ENCODE measurements at places on chromosomes 7 and 10. TPM values are rescaled to one million over a fixed set of nuclear protein-coding genes. Genes with fewer than 3 reads are reported as not detected.

DNA sequence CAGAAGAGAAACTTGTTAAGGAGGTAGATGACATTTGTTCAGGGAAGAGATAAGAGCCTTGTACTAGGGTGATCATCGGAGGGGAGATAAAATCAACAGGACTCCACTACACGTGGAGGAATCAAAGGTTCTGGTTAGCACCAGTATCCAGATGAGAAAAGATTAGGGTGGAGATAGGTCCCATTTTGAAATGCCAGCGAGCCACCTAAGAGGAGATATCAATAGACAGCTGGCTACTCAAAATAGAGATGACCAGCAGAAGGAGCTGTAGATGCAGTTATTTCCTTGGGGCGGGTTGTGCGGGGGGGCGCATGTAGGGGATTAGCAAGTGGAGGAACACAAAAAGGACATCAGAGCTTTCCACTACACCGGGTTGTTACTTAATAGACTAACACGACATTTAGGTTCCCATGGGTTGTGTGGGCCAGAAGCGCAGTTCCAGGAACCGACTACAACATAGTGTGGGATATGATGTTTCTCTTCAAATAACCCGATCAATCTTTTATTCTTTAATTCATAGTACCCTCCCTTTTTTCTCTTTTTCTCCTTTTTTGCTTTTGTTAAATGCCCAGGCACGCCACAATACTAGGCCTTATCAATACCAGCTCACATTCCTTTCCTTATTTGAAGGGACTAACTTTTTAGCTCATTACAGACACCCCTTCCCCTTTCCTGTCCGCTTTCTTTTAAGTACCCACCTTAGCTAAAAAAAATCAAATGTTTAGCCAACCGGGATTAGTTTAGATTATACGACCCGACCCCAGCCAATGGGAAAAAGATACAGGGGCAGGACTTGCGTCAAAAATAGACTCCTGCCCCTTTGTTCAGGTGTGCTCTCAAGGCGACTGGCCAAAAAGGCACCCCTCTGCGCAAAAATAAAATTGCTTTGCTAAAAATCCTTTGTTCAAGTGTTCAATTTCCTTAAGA is 2.0 kb upstream of the KIF11 start:
- DNase-seq = peak; percentile 49
- H3K4me1 ChIP-seq = peaks cover 14% of the 10 kb centered on the region
- H3K27ac ChIP-seq = peak overlapping the region; percentile 94
- peak overlapping the region; percentile 52 for H3K4me3 ChIP-seq
- H3K36me3 ChIP-seq = no peaks in the 10 kb centered on the region

DNA sequence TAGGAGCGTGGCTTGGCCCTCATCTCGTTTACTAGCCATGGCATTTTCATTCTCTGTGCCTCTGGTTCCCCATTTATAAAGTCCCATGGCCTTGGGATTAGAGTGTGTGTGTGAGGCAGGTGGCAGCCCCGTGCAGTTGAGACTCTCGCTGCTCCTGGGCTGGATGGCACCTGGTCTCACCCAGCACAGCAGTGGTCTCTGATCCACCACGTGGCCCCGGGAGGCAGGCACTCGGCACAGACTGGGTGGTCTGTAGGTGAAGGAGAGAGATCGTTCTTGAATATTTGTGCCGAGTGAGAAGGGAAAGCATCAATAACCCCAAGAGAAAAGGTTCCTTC is 50.4 kb downstream of the CALML3 start:
- DNase-seq = no peak
- H3K4me1 ChIP-seq = no peaks in the 10 kb centered on the region
- H3K27me3 ChIP-seq = no peaks in the 10 kb centered on the region
- no peaks in the 10 kb centered on the region for H3K36me3 ChIP-seq
- no peak overlapping the region for H3K4me3 ChIP-seq
- H3K27ac ChIP-seq = peak overlapping the region; percentile 44

DNA sequence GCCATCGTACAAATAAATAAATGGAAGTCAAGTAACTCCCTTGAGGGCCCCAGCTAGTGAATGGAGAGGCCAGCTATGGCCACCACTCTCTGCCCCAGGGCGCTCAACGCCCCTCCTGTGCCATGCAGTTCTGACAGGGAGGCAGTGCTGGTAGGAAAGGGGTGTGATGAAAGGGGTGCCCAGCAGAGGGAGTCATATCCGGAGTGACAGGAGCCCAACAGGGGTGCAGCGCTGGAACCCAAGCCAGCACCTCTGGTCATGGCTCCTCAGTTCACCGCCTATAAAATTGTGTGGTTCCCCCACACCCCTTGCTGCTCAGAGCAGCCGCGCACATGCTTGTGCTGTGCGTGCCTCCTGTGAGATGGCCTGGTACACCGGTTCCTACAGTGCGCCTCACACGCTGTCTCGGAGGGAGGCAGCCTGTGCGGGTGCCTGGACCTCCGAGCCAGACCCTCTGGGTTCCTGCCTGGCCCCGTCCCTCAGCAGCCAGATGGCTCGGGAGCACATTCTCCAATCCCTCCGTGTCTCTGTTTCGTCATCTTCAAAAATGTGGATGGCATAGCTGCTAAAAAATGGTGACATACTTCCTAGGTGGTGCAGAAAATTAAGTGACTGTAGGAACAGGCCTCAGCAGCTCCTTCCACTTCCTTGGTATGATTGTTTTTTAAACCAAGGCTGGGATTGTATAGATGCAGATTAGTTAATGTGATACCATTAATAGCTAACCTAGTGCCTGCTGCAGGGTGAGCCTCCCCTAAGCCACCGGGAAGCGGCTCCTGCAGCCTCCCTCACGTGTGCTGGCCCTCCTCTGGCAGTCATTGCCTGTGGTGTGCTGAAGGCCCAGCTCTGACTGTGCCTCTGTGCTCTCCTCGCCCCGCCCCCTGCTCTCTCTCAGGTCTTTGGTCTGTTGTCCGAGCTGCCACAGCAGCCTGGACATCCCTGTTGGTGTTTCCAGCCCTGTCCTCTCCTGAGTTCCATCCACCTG is 125.8 kb downstream of the EGFR start:
- H3K36me3 ChIP-seq = peaks cover 49% of the 10 kb centered on the region
- no peak overlapping the region for H3K27ac ChIP-seq
- H3K27me3 ChIP-seq = no peaks in the 10 kb centered on the region
- H3K4me1 ChIP-seq = no peaks in the 10 kb centered on the region
- no peak for DNase-seq

DNA sequence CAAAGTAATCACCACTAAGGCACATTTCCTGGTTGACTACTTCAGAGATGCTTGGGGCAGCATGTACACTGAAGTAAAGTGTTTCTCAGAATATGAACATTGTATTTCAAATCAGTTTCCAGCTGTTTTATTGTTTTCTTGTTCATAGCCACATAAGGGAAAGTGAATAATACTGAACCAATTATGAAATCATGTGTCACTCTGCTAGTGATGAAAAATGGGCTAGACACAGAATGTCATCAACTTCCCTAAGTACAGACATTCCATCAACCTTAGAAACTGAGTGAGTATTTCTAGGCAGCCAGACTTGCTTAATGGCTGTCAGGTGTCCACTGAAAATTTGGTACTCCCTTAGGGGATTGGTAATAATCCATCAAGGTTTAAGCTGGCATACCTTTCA is 603.5 kb downstream of the ARL4A start:
- H3K4me1 ChIP-seq = no peaks in the 10 kb centered on the region
- H3K4me3 ChIP-seq = no peak overlapping the region
- H3K27ac ChIP-seq = no peak overlapping the region
- no peaks in the 10 kb centered on the region for H3K36me3 ChIP-seq
- DNase-seq = no peak

DNA sequence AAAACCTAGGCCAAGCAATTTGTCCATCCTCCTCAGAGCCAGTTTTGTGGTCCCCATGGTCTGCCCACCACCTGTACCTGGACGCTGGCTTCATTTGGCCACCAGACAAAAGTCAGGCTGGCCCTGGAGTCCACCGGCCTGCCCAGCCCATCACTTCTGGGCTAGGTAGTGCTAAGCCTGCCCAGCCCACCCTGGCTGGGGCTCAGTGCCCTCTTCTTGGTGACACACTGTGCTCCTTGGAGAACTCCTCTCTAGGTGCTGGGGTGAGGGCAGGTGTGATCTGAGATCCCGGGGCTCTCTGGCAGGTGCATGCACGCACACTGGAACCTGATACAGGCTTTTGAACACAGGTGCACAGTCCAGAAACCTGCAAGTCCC is 1.1 kb downstream of the AIFM2 start:
- no peak for DNase-seq
- H3K4me3 ChIP-seq = peak overlapping the region; percentile 66
- H3K27me3 ChIP-seq = no peaks in the 10 kb centered on the region
- no peaks in the 10 kb centered on the region for H3K36me3 ChIP-seq

DNA sequence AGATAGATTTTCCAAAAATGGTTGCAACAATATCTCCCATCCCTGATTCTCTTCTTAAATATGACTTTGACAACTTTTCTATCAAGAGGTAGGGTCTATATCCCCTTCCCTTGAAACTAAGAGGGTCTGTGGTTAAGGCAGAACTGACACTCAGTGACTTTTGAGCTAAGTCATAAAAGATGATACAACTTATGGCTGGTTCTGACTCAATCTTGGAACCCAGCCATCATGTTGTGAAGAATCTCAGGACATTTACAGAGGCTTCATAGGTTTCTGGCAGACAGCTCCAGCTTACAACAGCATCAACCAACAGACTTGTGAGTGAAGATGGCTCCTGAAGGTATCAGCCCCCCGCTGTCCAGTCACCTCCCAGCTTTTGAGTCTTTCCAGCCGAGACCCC is 203.5 kb downstream of the RNLS start:
- H3K4me3 ChIP-seq = no peak overlapping the region
- no peaks in the 10 kb centered on the region for H3K4me1 ChIP-seq
- no peaks in the 10 kb centered on the region for H3K27me3 ChIP-seq
- H3K27ac ChIP-seq = no peak overlapping the region
- DNase-seq = no peak
- no peaks in the 10 kb centered on the region for H3K36me3 ChIP-seq

DNA sequence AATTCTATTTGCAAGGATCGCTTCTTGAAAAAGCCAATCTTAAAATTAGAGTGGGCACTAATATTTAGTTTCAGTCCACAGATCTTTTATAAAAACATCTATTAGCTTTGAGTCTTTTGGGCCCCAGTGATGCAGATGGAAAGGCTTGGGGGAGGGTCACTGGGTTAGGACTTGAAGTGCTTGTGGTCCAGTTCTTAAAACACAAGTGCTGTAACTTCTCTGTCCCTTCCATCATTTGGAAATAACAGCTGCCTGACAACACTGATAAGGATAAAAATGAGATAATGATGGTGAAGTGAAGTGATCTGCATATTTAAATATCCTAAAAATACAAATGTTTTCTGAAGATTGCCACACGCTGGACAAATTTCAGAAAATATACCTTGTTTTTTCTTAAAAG is 37.1 kb upstream of the ZRANB1 start:
- H3K4me1 ChIP-seq = no peaks in the 10 kb centered on the region
- no peak for DNase-seq
- no peak overlapping the region for H3K27ac ChIP-seq

DNA sequence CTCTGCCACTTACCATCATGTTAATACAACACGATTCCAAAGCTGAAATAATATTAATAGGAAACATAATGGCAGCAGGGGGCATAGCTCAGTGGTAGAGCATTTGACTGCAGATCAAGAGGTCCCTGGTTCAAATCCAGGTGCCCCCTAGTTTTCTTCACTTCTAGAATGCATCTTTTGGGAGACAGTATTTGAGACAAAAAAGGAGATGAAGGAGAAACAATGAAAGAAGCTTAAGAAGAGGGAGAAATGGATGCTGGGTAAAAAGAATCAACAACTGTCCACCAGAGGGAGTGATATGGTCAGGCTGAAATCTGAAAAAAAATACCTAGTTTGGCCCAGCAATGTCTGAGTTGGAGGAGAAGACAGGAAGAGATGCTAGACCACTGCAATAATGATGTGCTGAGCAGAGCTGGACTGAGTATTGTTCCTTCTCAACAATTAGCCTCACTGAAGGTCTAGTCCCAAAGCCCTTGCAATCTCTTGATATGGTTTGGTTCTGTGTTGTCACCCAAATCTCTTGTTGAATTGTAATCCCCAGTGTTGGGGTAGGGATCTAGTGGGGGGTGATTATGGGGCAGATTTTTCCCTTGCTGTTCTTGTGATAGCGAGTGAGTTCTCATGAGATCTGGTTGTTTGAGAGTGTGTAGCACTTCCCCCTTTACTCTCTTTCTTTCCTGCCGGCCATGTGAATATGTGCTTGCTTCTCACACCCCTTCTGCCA is 48.3 kb downstream of the ZNF783 start:
- DNase-seq = no peak
- H3K27me3 ChIP-seq = no peaks in the 10 kb centered on the region
- no peaks in the 10 kb centered on the region for H3K4me1 ChIP-seq
- H3K4me3 ChIP-seq = no peak overlapping the region
- no peak overlapping the region for H3K27ac ChIP-seq

DNA sequence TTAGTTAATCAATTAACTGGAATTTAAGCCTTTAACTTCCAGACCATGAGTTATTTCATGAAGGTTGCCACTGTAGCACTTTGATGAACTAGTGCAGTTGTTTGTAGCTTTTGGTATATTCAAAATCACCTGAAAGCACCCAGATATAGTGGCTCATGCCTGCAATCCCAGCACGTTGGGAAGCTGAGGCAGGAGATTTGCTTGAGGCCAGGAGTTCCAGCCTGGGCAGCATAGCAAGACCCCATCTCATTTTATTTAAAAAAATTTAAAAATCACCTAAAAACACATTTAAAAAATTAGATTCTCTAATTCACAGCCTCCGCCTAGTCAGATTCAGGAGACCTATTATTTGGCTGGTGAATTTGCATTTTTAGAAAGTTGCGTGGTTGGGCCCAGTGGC is 9.0 kb downstream of the TBC1D12 start:
- H3K4me3 ChIP-seq = no peak overlapping the region
- no peak for DNase-seq
- no peaks in the 10 kb centered on the region for H3K36me3 ChIP-seq
- H3K27me3 ChIP-seq = no peaks in the 10 kb centered on the region
- no peak overlapping the region for H3K27ac ChIP-seq
- H3K4me1 ChIP-seq = peaks cover 11% of the 10 kb centered on the region

DNA sequence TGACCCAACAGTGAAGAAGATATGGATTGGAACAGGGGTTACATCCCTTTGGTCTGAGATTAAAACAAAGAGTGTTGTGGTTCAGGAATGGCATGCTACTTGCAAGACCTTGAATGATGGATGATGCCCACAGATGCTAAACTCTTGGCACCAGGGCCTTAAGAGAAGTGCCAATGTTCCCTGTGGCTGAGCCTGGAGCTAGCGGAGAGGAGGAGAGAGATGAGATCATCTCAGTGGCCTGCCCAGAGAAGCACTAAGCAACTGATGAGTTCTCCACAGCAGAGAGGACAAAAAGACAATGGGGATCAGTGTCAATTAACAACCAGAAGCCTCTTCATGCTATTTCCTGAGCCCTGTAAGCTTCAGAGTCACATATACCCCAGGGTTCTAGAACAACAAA is 97.8 kb downstream of the ELAPOR2 start:
- no peaks in the 10 kb centered on the region for H3K4me1 ChIP-seq
- H3K27me3 ChIP-seq = no peaks in the 10 kb centered on the region
- H3K4me3 ChIP-seq = no peak overlapping the region
- H3K27ac ChIP-seq = no peak overlapping the region
- no peaks in the 10 kb centered on the region for H3K36me3 ChIP-seq

GRCh38 chr10:133442191-133442966 is 11.4 kb upstream of the SCART1 start:
- H3K27me3 ChIP-seq = no peaks in the 10 kb centered on the region
- no peak for DNase-seq
- H3K27ac ChIP-seq = no peak overlapping the region
- no peaks in the 10 kb centered on the region for H3K4me1 ChIP-seq

CDC14C gene
- not detected for total RNA-seq

NRAP gene
- total RNA-seq = not detected

C10orf67 gene
- total RNA-seq = 1.6 TPM

CHRM2 gene
- total RNA-seq = not detected

ITPRID1 gene
- total RNA-seq = not detected
